ENCODE measurements at places on chromosomes 12 and 14.

GRCh38 chr12:55862286-55862685 is 19.6 kb upstream of the MMP19 start:
- DNase-seq, result no peak

- no peak for DNase-seq
Observed at GRCh38 chr14:23572836-23573235, 5.2 kb upstream of the AP1G2 start.

- DNase-seq, result no peak
Observed at GRCh38 chr14:38950676-38951075, 152.4 kb downstream of the SEC23A start.

- DNase-seq, result no peak
Observed at GRCh38 chr12:26280869-26281268, 85.5 kb downstream of the SSPN start.

- peak; percentile 78 for DNase-seq
Observed at GRCh38 chr12:1583421-1584078, 10.8 kb downstream of the FBXL14 start.

DNA sequence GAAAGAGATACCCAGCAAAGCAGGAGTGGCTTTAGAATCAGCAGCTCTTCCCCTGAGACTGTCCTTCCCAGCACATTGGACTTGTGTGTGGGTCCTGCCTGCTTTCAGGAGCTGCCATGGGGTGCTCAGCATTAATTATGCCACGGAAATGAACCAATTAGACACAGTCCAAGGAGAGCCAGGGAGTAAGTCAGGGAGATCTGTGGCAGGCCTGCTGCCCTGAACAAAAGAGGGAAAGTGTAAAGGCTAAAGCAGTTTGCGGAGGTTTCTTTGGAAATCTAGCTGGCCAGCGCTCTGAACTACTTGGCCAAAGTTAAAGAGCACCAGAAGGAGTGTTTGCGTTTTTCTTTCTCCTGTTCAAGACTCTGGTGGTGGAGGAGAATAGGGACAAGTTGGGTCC is 65.7 kb upstream of the SRSF5 start:
- no peak for DNase-seq

GRCh38 chr12:87820524-87821202 is 208.5 kb downstream of the C12orf50 start:
- no peak for DNase-seq

DNA sequence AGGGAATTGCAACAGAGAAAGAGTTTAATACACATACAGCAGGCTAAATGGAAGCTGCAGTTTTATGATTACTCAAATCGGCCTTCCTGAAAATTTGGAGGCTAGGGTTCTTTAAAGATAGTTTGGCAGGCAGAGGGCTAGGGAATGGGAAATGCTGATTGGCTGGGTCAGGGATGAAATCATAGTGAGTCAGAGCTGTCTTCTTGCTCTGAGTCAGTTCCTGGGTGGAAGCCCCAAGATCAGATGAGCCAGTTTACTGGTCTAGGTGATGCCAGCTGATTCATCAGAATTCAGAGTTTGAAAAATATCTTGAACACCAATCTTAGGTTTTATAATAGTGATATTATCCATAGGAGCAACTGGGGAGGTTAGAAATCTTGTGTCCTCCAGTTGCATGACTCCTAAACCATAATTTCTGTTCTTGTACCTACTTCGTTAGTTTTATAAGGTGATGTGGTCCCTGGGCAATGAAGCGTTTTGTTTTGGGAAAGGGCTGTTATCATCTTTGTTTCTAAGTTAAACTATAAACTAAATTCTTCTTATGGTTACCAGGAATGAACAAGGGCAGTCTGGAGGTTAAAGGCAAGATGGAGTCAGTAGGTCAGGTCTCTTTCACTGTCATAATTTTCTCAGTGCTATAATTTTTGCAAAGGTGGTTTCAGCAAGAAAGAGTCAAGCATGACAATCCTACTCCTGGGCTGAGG is 257.8 kb upstream of the CCDC196 start:
- peak; percentile 34 for DNase-seq

GRCh38 chr12:47686645-47687240 is 19.1 kb downstream of the RPAP3 start:
- DNase-seq, result no peak
